Sigmoid colon (tissue), 7 donors: ENCODE measurements at places on chromosomes 5 and 9.

GRCh38 chr9:131709771-131710431 lies 30.0 kb downstream of the RAPGEF1 start:
- no peak for DNase-seq

DNA sequence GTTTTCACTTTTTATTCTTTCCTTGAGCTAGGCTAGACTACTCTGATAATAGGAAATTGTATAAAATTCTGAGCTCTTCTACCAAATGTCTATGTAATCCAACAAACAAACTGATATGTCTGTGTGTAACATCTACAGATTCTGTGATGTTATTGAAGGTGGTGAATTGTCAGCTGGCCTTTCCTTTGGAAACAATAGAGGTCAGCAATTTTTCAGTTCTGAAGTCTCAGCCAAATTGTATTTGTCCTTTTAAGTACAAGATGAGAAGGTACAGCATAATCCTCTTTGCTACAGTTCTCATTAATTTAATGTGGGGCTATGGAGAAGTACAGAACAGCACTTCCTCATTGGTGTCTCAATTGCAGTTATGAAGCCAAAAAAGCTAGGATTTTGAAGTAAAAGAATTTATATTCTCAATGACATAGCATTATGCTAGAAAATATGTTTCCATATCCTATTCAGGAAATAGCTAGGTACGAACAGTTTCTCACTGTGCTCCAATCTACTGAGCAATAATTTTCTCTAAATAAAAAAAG lies 198.0 kb downstream of the HINT1 start:
- DNase-seq, result no peak

DNA sequence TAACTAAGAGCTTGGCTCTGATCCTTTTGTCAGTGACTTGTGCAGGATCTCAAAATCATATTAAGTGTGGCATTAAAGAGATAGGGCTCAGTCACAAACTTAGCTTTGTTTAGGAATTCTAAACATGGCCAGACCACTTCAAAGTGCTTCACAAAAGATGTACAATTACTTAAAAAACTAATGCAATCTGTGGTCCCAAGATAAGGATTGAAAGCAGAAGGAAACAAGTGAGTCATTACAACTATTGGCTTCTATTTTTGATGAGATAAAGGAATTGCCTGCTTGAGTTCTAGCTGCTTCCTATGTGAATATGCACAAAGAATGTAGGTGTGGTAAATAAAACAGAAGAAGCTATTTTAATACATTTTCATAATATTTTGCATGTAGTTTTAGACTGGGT lies 44.9 kb upstream of the SLC12A2 start:
- no peak for DNase-seq

DNA sequence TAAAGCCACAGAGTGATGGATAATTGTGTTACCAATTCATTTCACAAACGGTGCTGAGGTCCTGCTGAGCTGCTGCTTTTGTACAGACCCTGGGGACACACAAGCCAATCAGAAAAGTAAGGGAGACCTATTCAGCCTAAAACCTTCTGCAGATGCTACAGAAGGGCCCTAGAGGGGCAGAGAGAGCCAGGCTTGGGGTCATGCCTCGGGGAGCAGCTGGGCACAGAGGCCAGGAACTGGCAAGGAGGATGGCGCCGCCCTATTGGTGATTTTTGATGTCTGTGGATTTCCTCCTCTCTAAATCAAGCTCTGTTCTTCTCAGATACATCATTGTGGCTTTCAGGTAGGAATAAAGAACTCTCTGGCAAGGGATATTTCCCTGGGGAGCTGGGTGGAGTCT lies 181.9 kb downstream of the ZNF462 start:
- DNase-seq, result no peak

DNA sequence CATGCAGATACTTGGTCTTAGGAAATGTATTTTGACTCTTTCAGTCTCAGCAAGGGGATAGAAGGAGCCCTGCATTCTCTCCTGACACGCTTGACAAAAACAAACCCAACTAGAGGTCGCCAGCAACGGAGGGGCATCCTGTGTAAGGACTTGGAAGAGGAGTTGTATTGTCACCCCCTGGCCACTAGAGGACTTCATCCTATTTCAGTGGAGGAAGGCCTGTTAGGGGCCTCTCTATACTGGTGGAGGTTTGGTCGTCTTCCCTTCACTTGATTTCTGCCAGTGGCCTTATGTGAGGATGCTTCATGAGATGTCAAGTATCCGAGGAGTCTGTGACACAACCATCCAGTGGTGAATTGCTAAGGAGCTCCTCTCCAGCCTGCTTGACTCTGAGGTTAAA lies 122.8 kb upstream of the STC2 start:
- DNase-seq, result no peak

DNA sequence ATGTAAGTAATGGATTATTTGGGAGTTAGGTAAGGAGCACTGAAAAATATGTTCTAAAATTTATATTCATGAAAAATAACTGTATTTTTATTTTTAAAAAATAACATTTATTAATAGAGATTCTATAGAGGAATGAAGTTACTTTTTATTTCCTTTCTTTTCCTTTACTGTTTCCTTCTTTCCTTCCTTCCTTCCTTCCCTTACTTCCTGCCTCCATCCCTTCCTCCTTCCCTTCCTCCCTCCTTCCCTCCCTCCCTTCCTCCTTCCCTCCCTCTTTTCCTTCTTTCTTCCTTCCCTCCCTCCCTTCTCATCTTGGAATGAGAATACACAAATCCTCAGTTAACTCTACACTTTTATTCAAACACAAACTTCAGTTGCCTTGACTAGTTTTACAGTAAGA lies 560.1 kb downstream of the RAB3C start:
- DNase-seq, result no peak

GRCh38 chr5:160199410-160199911 lies 29.8 kb upstream of the FABP6 start:
- DNase-seq, result peak; percentile 79

DNA sequence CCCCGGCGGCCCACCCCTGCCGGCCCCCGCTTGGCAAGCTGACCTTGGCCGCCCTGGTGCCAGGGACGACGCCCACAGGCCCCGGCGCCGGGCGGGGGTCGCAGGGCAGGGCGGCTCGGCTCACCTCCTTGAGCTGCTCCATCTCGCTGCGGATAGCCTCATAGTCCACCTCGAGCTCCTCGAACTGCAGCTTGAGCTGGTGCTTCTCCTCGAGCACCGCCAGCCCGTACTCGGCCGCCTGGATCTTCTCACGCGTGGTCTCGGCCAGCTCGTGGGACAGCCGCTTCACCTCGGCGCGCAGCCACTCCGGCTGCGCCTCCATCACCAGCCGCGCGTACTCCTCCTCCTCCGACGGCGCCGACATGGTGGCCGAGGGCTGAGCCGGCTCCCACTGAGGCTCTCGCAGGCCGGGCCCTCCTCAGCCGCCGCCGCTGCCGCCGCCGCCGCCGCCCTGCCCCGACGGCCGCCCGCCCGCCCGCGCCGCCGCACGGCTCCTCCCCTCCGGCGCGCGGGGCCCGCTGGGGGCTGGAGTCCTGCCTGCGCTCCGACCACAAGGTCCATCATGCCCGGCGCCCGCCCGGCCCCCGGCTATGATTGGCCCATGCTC lies at the start of gene BICD2:
Gene BICD2 (minus strand): TSS at position 453 of the 607 bp plus-strand sequence. CDS start 89 bp downstream, at position 364.
- no peak for DNase-seq

DNA sequence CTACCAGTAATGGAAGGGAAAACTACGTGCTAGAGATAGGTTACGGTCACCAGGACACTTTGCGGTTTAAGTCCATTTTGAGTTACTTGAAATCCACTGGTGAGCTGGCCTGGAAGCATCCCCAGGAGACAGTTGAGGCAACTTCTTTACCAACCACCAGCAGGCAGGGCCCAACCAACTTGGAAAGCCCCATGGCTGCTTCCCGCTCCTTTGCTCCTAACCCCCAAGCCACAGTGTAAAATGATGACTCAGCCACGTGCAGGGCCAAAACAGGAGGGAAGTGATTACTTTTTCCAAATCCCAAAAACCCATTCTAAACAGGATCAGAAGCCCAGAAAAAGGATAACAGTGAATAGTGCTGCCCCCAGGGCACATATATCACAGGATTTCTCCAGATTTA lies 87.4 kb downstream of the PAX5 start:
- DNase-seq, result peak; percentile 26

- DNase-seq, result no peak
Observed at GRCh38 chr5:173653822-173654523, 37.5 kb upstream of the BOD1 start.

- DNase-seq, result no peak
Observed at GRCh38 chr5:155008669-155009068, 4.9 kb upstream of the KIF4B start.

- DNase-seq, result no peak
Observed at GRCh38 chr5:175736652-175737051, 78.8 kb downstream of the HRH2 start.

- no peak for DNase-seq
Observed at GRCh38 chr9:77316058-77316457, 138.7 kb downstream of the VPS13A start.

- no peak for DNase-seq
Observed at GRCh38 chr5:149561848-149562247, 10.6 kb upstream of the CSNK1A1 start.

DNA sequence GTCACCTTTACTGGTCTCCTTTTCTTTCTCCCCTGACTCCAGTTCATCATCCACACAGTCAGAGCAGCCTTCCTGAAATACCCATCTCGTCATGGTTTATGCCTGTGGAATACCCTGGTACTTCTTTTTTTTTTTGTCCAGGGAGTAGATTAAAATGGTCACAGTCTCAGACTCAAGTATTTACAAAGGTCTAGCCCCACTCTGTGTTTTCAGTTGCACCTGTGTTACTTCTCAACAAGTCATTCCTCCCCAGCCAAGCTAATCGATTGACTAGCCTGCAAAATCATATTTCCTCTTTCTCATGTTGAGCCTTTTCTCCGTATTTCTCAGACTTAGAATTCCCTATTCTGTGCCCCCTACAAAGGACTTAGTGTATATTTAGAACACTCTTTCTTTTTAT lies 155.2 kb upstream of the KCNN2 start:
- DNase-seq, result no peak

DNA sequence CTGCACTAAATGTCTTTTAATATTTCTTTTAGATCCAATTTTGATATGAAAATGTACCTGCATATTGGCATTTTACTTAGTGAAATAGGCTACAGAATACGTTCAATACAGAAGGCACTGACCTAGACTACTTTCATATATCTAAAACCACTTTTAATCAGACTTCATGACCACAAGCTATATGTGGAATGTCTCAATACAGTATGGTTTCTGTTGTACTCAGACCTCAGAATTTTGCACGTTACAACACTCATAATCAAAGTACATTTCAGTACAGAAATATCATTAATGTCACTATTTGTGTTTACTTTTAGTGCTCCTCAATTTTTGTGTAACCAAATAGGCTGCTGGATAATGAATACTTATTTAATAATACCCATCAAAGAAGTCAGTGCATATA lies 74.8 kb downstream of the MEF2C start:
- no peak for DNase-seq

DNA sequence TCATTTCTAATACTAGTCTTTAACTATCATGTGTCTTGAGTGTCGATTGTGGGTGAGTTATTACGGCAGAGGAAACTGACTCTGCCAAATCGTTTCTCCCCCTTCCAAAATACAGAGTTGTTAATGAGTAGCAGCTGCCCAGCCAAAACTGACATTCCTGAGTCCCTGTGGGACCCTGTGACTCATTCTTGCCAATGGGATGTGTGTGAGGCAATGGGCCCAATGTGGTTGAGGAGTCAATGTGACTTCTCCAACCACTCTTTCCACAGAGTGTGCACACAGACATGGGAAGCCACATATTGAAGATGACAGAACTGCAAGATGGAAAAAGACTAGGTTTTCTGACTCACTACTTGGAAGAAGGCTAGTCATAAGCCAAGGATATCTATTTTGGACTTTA lies 434.7 kb downstream of the DTWD2 start:
- DNase-seq, result no peak

DNA sequence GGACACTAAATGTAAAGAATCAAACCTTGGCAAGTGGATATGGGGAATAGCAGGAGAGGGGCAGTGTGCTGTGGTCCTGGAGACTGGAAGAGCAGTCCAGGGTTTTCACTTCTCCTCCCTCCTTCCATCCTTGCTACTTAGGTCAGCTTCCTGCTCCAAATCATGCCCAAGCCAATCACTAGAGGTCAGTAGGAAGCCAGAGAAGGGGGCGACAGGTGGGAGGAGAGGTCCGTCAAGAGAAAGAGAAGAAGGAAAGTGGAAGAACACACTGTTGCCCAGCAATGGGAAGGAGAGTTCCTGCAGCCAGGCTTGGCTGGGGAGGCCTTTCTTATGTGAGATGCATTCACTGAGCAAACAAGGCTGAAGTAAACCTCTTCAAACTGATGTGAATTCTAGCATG lies 289.6 kb downstream of the DTWD2 start:
- DNase-seq, result no peak

DNA sequence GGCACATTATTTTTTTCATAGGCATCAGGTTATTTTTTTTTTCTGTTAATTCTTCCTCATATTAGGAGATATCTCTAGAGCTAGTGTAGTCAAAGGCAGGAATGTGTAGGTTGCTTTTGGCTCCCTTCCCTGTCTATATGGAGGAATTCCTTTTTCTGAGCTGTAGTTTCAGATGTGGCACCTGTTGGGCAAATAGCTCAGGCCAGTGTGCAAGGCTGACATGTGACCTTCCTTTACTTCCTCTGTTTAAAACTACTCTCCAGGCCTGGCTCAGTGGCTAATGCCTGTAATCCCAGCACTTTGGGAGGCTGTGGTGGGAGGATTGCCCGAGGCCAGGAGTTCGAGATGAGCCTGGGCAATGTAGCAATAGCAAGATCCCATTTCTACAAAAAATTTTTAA lies 40.5 kb upstream of the KIAA1958 start:
- no peak for DNase-seq
